ENCODE measurements at places on chromosomes 7 and 10. TPM values are rescaled to one million over a fixed set of nuclear protein-coding genes. Genes with fewer than 3 reads are reported as not detected.

Gene LEP
- total RNA-seq = not detected

Gene FOXP2
- total RNA-seq = not detected

Gene SEMA3E
- not detected for total RNA-seq

Gene LIPJ
- total RNA-seq = not detected

Gene MMD2
- not detected for total RNA-seq

DNA sequence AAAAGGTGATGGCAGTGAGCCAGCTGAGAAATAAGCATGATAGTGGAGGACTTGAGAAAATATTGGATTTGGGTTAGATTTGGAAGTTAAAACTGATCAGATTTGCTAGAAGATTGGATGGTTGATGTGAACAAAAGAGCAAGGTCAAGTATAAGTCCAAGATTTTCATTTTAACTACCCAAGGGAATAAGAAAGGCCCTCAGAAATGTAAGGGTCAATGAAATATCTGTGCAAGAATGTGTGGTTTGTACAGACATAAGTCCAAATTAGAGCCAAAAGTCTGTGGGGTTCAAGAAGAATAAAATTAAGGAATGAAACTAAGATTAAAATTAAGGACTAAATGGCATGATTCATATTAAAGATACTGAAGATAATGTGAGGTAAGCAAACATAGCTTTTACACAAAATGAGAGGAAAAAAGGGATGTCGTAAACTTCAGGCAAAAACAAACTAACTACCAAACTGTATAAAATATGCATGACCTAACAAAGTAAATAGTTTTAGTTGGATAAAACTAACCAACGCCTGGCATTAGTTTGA lies 78.4 kb upstream of the CACNA2D1 start:
- H3K36me3 ChIP-seq = no peaks in the 10 kb centered on the region
- no peak for DNase-seq
- no peaks in the 10 kb centered on the region for H3K27me3 ChIP-seq
- H3K4me3 ChIP-seq = no peak overlapping the region
- no peak overlapping the region for H3K27ac ChIP-seq
- H3K4me1 ChIP-seq = no peaks in the 10 kb centered on the region

DNA sequence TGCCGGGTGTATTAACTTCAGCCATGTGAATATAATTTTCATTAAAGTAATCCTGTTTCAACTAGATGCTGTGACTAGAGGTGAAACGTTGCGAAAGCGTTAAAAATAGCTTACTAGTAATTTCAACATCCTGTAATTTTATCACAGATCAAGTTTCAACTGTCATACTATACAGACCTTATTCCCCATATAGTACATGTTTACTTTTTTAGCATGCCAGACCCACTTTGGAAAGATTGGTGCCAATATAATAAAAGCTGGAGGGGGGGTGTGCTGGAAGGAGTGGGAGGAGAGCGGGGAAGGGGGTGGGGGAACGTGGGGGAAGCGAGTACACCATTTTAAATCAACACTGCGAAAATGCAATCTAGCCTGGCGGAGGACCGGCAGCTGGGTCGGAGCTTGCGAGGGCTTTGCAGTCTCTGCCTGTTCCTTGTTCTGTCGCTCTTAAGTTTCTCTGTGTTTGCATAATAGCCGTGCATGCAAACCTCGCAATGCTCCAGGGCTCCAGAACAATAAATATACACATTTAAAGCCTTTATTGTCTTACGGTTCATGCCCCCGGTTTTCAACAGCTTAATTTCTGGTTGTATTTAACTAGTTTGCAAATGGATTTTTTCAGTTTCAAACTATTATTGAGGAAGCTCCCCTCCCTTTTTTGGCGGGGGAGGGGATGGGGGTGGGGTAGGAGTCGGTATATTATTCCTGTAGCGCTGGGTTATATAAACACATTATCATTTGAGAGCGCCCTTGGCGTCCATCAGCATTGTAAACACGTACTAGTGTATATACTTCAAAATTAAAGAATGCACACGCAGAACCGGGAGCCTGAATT lies 1.3 kb upstream of the ARID5B start:
- peak overlapping the region; percentile 100 for H3K27ac ChIP-seq
- H3K4me1 ChIP-seq = peaks cover 39% of the 10 kb centered on the region
- peaks cover 23% of the 10 kb centered on the region for H3K36me3 ChIP-seq

DNA sequence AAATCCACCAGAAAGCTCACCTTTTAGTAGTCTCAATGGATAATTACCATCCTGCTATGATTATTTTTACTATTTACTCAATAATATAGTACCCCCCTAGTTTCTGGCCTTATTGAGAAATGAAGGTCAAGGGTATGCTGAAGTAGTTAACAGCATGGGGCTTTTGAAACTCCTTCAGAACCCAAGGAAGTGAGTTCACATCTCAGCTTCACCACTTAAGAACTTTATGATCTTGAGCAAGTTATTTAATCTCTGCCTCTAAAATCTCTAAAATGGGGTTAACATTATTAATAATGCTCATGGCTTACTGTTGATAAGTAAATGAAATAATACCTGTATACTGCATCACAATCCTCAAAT lies 5.8 kb downstream of the MTPN start:
- H3K4me1 ChIP-seq = peaks cover 73% of the 10 kb centered on the region
- no peak for DNase-seq
- H3K4me3 ChIP-seq = no peak overlapping the region
- no peaks in the 10 kb centered on the region for H3K27me3 ChIP-seq
- no peak overlapping the region for H3K27ac ChIP-seq

GRCh38 chr10:10020945-10021344 lies 996.7 kb upstream of the CELF2 start:
- H3K27me3 ChIP-seq = peaks cover 6% of the 10 kb centered on the region
- DNase-seq = no peak
- no peaks in the 10 kb centered on the region for H3K36me3 ChIP-seq
- H3K4me1 ChIP-seq = no peaks in the 10 kb centered on the region
- no peak overlapping the region for H3K4me3 ChIP-seq

GRCh38 chr7:131329176-131329570 lies 1.5 kb downstream of the MKLN1 start:
- H3K36me3 ChIP-seq = peaks cover 8% of the 10 kb centered on the region
- peaks cover 59% of the 10 kb centered on the region for H3K4me1 ChIP-seq
- DNase-seq = no peak
- H3K27me3 ChIP-seq = no peaks in the 10 kb centered on the region
- H3K27ac ChIP-seq = peak overlapping the region; percentile 61

DNA sequence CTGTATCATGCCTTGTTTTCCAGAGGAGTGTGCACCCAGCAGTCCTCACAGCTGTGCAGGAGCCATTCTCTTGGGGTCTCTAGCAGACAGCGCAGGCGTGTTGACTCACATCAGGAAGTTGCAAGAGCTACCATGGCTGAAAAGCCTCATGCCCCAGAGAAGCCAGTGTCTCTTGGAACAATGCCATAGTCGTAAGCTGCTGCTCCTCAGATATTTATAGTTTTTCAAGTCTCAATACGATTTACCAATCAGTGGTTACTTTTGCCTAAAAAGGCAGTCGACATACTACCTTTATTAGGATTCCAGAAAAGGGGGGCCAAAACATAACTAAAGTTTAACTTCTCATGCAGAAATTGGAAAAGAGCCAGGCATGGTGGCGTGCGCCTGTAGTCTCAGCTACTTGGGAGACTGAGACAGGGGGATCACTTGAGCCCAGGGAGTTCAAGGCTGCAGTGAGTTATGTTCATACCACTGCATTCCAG lies 407.7 kb downstream of the PARD3 start:
- no peak overlapping the region for H3K4me3 ChIP-seq
- no peak for DNase-seq
- no peaks in the 10 kb centered on the region for H3K36me3 ChIP-seq
- H3K27me3 ChIP-seq = no peaks in the 10 kb centered on the region

- peaks cover 29% of the 10 kb centered on the region for H3K4me1 ChIP-seq
- peaks cover 10% of the 10 kb centered on the region for H3K36me3 ChIP-seq
- peak; percentile 89 for DNase-seq
- H3K4me3 ChIP-seq = peak overlapping the region; percentile 78
Observed at GRCh38 chr7:100583132-100584053, 2.5 kb downstream of the LRCH4 start.

DNA sequence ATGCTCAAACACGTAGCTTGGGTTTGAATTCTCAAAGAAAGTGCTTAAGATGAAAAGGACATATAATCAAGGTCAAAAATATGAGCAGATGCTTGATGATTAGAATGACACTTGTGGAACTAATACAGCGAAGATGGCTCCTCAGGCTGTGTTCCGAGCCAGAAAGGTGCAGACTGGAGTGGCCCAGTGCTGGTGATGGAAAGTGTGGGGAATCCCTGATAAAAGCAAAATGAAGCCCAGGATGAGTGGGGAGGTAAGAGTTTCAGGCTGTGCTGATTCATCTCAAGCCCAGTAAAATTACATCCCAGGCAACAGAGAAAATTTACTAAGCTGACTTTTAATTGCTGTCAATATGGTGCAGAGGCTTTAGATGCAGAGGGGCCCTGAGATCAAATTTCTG lies 77.8 kb upstream of the IKZF1 start:
- peaks cover 22% of the 10 kb centered on the region for H3K36me3 ChIP-seq
- peak; percentile 71 for DNase-seq
- no peaks in the 10 kb centered on the region for H3K27me3 ChIP-seq
- H3K27ac ChIP-seq = peak overlapping the region; percentile 15
- peak overlapping the region; percentile 14 for H3K4me3 ChIP-seq

DNA sequence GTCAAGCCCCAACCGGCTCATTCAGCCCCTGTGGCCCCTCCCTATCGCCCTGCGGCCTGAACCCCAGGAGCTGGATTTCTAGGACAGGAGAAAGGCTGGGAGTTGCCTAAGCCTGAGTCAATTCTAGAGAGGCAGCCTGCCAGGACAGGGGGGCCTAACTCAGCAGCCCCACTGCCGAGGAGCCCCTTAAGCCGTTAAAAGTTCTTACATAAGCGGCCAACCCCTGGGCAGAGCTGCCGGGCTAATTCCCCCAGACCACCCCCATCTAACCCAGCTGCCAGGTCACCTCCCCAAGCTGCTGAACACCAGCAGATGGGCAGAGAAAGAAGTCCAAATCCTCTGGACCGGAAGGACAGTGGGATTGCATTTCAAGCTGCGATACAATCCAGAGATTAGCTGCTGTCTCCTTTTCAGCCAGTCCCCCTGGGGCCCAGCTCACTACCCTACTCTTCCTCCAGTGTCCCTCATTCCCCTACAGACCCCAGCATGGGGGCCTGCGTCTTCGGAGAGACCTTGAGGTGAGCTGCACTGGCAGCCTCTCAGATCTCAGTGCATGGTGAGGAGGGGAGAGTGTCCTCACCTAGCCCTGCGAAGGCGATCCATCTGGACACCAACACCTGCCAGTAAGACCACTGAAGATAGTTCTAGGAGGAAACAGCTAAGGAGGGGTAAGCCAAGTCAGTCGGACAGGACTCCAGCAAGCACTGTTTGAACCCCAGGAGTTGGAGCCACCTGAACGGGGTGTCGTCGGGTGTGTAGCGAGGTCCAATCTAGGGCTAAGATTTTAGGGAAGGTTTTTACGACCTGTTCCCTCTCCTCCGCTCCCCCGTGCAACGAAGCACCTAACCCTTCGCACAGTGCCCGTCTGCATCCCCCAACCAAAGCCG lies 830 bp downstream of the IMPDH1 start:
- peak overlapping the region; percentile 25 for H3K27ac ChIP-seq
- no peak for DNase-seq
- H3K36me3 ChIP-seq = no peaks in the 10 kb centered on the region
- H3K4me3 ChIP-seq = peak overlapping the region; percentile 78
- no peaks in the 10 kb centered on the region for H3K27me3 ChIP-seq

DNA sequence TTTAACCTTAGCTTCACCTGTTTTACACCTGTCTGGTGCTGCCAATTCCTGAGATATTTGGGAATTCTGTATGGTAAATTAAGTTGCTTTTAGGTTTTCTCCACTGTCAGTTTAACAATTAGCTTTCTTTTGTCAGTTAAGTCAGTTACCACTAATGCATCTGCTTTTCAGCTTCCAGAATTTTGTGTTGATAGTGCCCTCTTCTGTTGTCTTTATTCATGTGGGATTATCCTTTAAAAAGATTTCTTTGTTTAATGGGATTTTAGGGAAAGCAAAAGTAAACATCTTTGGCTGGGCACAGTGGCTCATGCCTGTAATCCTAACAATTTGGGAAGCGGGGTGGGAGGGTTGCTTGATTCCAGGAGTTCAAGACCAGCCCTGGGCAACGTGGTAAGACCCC lies 8.1 kb downstream of the TFAM start:
- H3K36me3 ChIP-seq = peaks cover 56% of the 10 kb centered on the region
- H3K27ac ChIP-seq = no peak overlapping the region
- no peak overlapping the region for H3K4me3 ChIP-seq
- H3K4me1 ChIP-seq = peaks cover 25% of the 10 kb centered on the region

- H3K27me3 ChIP-seq = no peaks in the 10 kb centered on the region
- no peak for DNase-seq
- H3K36me3 ChIP-seq = no peaks in the 10 kb centered on the region
Observed at GRCh38 chr10:57098146-57098545, 737.1 kb upstream of the ZWINT start.

- H3K27me3 ChIP-seq = no peaks in the 10 kb centered on the region
- H3K27ac ChIP-seq = no peak overlapping the region
- H3K36me3 ChIP-seq = peaks cover 71% of the 10 kb centered on the region
- H3K4me3 ChIP-seq = no peak overlapping the region
- DNase-seq = no peak
Observed at GRCh38 chr7:44697136-44698045, 51.3 kb upstream of the ZMIZ2 start.

- no peak overlapping the region for H3K4me3 ChIP-seq
- H3K27me3 ChIP-seq = peaks cover 10% of the 10 kb centered on the region
- no peaks in the 10 kb centered on the region for H3K36me3 ChIP-seq
- no peaks in the 10 kb centered on the region for H3K4me1 ChIP-seq
Observed at GRCh38 chr10:120794390-120794789, 56.8 kb upstream of the WDR11 start.

DNA sequence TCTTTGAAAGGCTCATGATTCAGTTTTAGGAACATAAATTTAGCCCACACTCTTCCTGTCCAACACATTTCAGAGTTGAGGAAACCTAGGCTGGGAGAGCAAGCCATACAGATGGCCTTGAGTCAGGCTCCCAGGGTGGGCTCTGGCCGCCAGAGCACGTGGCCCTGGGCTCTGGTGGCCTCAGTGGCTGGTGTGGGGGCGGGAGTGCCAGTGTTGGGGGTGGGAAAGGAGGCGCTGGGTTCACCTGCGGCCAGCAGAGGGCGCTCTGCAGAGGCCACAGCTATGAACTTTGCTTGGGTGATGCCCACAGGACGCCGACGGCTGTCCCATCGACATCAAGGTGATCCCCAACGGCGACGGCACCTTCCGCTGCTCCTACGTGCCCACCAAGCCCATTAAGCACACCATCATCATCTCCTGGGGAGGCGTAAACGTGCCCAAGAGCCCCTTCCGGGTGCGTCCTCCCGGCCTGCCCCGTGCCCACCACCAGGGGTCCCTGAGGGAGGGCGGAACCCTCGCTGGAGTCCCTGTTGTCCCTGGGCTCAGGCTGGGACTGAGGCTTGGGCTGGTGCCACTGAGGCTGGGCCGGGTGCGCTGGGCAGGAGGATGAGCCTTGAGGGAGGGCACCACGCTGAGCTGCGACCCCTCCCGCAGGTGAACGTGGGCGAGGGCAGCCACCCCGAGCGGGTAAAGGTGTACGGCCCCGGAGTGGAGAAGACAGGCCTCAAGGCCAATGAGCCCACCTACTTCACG lies 11.9 kb downstream of the FLNC start:
- DNase-seq = peak; percentile 80
- H3K36me3 ChIP-seq = no peaks in the 10 kb centered on the region
- no peak overlapping the region for H3K4me3 ChIP-seq

- no peak for DNase-seq
- no peaks in the 10 kb centered on the region for H3K4me1 ChIP-seq
- H3K27ac ChIP-seq = no peak overlapping the region
- no peak overlapping the region for H3K4me3 ChIP-seq
Observed at GRCh38 chr7:156662277-156662676, 21.7 kb downstream of the RNF32 start.

Data from activated CD4-positive, alpha-beta T cell treated with anti-CD3 and anti-CD28 coated beads for 36 hours (primary cell).